Cortex of kidney (tissue), 1 donor: ENCODE measurements at places on chromosomes 7 and 10.

GRCh38 chr10:74502963-74503608 lies 323.3 kb upstream of the KAT6B start:
- no peak for DNase-seq

DNA sequence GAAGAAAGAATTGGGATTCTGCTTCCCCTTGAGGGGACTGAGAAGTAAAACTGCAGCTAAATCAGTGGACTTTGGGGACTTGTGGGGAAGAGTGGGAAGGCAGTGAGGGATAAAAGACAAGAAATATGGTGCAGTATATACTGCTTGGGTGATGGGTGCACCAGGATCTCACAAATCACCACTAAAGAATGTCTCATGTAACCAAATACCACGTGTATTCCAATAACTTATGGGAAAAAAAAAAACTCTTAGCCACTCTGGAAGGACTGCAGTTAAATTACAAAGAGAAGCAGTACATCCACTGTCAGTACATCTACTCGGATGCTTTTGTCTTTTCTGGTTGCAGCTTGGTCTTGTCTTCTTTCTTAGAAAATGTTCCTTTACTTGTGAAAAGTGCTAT lies 27.4 kb upstream of the GOT1 start:
- DNase-seq, result no peak

GRCh38 chr7:149431486-149432120 lies 29.3 kb downstream of the ZNF777 start:
- DNase-seq, result no peak

- DNase-seq, result no peak
Observed at GRCh38 chr7:36796850-36797536, 72.7 kb upstream of the AOAH start.

GRCh38 chr10:24900888-24901685 lies 51.3 kb downstream of the PRTFDC1 start:
- DNase-seq, result no peak

DNA sequence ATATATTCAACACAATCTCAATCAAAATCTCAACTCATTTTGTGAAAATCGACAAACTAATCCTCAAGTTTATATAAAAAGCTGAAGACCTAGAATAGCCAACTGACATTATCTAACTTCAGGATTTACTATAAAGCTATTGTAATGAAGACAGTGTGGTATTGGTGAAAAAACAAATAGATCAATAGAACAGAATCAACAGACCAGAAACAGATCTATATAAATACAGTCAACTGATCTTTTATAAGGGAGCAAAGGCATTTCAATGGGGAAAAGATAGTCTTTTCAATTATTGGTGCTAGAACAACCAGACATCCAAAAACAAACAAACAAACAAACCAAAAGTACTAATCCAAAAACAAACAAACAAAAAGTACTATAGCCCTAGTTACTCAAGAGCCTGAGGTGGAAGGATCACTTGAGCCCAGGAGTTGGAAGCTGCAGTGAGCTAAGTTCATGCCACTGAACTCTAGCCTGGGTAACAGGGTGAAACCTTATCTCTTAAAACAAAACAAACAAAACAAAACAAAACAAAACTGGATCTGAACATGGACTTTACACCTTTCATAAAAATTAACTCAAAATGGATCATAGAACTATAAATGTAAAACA lies 26.6 kb upstream of the AKR1D1 start:
- DNase-seq, result no peak

GRCh38 chr7:106812027-106812643 lies 52.9 kb upstream of the PIK3CG start:
- DNase-seq, result no peak

- no peak for DNase-seq
Observed at GRCh38 chr7:117017017-117017451, 63.7 kb downstream of the ST7 start.

GRCh38 chr10:119542988-119543813 lies 682 bp upstream of the RGS10 start:
- DNase-seq, result no peak

DNA sequence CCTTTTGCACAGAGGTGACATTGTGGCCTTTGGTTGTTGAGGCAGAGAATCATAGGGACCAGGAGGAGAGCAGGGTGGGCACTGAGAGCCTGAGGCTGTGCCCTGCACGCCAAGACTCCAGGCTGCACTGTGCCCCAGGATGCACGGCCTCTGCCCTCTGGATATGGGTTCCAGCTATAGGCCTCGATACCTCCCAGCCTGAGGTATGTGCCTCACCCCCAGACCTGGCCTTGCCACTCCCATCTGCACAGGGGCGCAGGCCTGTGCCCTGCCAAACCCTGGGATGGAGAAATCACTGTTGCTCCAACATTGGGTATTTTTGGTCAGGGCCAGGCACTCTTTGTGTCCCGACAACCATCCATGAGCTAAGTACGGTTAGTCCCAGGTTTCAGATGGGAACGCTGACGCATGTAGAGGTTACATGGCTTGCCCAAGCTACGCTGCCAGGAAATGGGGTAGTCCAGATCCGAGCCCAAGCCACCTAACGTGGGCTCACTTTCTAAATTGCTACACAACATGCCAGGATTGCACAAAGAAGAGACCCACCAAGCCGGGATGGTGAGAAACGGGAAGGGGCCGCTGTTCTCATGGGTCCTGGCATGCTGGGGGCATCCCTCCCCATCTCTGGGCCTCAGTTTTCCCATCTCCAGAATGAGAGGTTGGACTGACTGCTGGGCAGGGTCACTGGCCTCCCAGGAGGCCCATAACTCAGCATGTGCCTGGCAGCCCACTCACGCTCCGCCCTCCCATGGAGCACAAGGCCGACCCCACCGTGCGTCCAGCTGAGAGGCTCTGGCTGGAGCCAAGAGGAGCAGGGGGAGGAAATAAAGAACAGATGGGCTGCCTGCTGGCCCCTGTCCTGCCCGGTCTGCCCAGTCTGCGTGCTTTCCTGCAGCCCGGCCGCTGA lies 44.2 kb downstream of the ZCCHC24 start:
- no peak for DNase-seq

DNA sequence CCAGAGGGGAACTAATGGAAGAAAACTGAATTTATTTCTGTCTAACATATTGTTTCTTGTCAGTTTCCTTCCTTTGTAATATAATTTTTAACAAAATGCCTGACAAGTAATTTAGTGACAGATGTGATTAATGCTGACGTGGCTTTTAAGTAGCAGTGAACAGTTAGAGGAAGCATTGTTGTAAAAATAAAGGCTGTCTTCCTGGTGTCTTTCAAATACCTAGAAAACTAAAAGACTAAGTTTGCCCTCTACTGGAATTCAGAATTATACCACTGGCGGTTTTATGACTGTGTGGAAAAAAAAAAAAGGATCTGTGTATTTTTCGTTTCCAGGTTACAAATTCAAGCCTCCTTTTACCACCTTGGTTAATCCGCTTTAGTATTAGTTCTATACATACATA lies 217.1 kb upstream of the DPP6 start:
- no peak for DNase-seq

DNA sequence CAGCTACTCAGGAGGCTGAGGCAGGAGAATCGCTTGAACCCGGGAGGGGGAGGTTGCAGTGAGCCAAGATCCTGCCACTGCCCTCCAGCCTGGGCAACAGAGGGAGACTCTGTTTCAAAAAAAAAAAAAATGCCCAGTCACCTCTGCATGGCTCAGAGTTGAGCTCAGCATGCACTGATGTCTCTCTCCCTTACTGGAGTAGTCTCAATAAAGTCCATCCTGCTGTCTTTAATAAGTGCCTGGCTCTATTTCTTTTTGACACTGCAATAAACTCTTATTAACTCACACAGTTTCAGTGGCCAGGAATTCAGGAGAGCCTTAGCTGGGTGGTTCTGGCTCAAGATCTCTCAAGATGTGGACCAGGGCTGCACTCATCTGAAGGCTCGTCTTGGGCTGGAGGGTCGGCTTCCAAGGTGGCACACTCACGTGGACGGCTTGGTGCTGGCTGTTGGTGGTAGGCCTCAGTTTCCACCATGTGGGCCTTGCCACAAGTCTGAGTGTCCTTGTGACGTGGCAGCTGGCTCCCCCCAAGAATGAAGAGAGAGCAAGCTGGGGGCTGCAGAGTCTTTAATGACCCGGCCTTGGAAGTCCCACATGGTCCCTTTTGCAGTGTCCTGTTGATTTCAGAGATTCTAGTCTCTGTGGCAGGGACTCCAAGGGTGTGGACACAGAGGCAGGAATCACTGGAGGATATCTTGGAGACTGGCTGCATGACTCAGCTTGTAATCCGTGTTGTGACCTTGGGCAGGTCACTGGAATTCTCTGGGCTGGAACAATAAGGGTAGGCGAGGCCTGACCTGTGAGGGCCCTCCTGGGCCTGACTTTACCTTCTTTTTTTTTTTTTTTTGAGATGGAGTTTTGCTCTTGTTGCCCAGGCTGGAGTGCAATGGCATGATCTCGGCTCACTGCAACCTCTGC lies 85.9 kb upstream of the KMT2C start:
- no peak for DNase-seq

- DNase-seq, result no peak
Observed at GRCh38 chr7:135490783-135491182, 19.1 kb downstream of the CNOT4 start.

DNA sequence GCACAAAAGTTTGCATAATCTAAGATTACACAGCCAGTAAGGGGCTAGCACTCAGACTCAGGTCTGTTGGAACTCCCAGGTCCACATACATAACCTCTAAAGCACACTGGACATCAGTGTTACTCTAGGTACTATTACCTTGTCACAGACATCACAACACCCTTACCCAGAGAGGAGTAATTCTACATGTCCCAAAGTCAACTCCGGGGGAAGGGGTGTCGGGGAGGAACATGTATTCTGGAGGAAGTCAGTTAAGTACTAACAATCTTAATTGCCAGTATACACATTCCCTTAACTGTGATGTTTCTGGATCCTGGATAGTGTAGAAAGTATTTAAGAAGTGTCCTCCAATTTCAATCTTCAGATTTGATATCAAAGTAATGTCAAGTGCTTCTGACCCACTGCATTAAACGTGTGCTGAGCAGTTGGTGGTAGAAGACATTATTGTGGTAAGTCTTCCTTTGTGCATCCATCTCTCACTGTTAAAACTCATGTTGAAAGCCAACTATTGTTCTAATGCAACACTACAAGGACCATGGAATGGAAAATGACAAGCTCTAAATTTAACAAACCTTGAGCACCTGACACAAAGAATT lies 155.4 kb downstream of the CRPPA start:
- DNase-seq, result no peak

DNA sequence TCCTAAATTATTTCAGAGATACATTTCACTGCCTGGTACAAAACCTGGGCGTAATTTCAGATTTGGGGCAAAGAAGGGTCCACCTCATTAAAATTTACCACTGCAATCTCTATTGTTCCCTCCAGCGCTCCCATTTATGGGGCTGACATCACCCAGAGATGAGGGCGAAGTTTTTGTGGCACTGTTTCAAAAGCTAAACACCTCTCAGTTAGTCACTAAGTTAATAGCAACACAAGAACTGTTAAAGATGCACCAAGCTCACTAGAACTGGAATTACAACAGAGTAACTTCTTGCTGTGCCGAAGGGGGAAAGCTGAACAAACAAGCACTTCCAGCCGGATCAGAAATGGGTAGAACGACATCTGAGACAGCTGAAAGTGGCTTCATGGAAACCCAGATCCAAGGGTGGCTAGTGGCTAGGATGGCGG lies 179.4 kb downstream of the GATA3 start:
- DNase-seq, result no peak

- no peak for DNase-seq
Observed at GRCh38 chr7:118755067-118755625, 530.6 kb downstream of the ANKRD7 start.

DNA sequence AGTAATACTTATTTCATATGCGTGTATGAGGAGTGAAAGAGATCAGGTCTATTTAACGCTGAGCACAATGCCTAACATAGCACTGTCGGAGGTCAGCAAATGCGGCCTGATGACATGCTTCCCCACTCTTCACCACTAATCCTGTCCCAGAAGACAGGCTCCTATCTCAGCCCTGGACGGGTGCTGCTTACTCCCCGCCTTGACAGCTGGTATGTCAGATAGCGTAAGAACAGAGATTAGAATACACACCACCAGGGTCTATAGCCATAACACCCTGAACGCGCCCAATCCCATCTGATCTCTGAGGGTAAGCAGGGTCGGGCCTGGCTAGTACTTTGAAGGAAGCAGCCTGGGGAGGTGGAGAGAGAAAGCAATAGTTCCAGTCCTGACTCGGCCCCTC lies 32.3 kb upstream of the TM9SF3 start:
- no peak for DNase-seq

GRCh38 chr7:87310790-87311419 lies 34.6 kb upstream of the CROT start:
- DNase-seq, result no peak

GRCh38 chr10:93482145-93482834 lies at the start of gene MYOF:
TSS of gene MYOF (minus strand) at chr10:93482334. CDS start at chr10:93482194, 140 bp downstream.
- no peak for DNase-seq

DNA sequence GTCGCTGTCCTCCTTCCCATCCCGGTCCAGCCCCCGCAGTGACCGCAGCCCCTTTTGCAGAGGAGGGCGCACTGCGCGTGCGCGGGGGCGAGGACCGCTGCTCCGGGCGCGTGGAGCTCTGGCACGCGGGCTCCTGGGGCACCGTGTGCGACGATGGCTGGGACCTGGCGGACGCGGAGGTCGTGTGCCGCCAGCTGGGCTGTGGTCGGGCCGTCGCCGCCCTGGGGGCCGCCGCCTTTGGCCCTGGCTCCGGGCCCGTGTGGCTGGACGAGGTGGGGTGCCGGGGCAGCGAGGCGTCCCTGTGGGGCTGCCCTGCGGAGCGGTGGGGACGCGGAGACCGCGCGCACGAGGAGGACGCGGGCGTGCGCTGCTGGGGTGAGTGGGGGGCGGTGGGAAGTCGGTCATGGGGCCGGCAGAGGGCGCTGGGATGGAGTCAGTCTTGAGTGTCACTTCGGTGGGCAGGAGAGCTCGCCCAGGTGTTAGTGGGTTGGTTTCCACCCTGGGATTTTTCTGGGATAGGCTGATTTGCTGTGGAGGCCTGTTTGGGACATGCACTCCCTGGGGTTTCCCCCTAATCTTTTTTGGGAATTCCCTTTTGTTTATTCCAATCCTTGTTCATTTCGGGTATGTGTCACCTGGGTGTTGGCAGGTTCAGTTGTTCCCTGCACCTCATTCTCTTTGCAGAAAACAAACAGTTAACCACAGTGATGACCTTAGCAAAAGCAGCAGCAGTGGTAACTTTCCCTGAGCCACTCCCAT lies 11.6 kb downstream of the SCART1 start:
- DNase-seq, result no peak

- no peak for DNase-seq
Observed at GRCh38 chr7:7109934-7110333, 72.4 kb upstream of the C1GALT1 start.

DNA sequence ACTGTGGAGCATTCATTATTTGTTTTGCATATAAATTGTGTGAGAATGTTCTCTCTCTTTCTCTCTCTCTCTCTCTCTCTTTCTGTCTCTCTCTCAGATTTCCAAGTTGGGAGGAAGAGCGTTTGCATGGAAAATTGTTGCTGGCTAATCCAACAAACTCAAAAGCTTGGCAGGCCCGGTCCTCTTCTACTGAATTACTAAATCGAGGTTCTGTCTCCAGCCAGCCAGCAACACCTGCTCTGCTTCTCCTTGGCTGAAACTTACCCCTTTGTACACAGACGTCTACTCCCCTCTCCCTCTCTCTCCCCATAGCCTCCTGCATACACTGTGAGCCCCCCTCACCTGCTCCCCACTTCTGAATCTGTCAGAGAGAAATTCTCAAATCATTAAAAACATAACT lies 996.4 kb upstream of the AUTS2 start:
- no peak for DNase-seq
